Jurkat, Clone E6-1 (cell line): ENCODE measurements at places on chromosomes 1 and 21.

GRCh38 chr1:235920596-235921375 is 54.1 kb upstream of the LYST start:
- no peak for DNase-seq

DNA sequence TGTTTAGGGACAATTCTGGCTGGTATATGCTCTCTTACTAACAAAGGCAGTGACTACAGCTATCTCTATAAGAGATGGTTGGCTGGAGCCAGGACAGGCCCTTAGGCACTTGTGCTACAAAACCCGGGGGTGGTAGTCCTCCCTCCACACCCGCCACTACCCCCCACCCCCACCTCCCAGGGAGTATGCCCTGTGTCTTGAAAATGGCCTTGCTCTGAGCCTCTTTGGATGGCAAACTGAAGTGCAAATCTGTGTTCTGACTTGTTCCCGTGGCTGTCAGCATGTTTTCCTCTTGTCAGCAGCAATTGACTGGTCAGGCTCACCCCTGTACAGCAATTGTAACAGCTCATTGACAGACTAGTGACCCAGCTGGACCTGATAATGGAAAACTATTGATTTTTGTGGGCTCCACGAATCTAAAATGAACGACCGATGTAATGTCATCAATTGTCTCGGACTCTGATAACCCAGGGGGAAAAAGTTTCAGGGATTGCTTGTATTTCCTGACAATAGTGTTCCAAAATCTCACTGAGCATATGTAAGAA is 139.4 kb upstream of the BARHL2 start:
- no peak for DNase-seq

DNA sequence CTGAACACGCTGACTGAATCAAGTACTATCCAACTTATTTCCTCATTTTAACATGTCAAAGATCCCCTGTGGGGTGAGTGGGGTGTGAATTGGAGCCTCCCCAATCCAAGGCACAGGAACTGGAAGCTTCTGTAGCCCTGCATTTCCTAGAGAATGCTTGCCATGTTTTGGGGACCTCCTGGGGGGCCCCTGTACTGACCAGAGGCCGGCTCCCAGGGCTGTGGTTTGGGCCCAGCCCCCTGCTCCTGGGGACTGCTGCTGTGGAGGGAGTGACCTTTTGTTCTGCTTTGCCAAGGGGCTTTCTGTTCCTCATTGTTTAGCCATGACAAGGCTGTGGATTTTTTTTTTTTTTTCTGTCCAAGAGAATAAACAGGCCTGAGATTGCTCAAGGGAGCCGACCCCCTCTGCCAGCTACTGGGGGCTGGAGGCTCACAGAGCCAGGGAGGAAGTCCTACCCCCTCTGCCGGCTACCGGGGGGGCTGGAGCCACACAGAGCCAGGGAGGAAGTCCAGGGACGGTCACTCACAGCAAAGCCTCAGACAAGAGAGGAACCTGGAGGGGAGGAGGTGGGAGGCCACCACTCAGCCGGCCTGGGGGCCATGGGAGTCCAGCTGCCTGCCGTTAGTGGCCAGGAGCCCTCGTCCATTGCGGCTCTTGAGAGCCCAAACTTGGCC is 17.4 kb downstream of the TNFRSF1B start:
- DNase-seq = no peak

- no peak for DNase-seq
These were observed 55.8 kb downstream of the IARS2 start for GRCh38 chr1:220149742-220150141.

- no peak for DNase-seq
These were observed 30.4 kb upstream of the MAN1C1 start for GRCh38 chr1:25586181-25586588.
